ENCODE measurements at places on chromosomes 5 and 9. TPM values are rescaled to one million over a fixed set of nuclear protein-coding genes. Genes with fewer than 3 reads are reported as not detected.
A peak's percentile ranks its signal among the peaks of the same experiment; 100 is the strongest.

DNA sequence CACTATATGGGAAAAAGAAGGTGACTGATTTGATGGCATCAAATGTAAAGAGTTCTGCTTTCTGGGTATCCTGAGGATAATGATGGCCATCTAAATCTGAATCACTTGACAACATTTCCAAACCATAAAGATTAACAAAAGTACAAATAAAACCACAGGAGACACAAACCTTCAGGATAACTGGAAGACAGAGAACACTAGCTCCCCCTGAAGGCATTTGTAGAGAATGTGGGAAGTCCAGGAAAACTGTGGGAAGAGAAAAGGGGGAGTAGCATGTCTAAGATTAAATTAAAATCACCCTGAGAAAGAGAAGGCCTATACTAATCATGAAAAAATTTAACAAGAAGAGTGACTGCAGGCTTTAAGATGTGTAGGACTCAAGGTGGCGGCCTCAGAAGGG, 116.2 kb downstream of the PRELID2 start:
- DNase-seq, result peak; percentile 15

- no peak for DNase-seq
Observed at GRCh38 chr5:18702821-18703220, 1068.6 kb downstream of the TAF11L14 start.

The RIOK2 gene
- 28.6 TPM for total RNA-seq

The TMEFF1 gene
- 1.7 TPM for total RNA-seq

The SIMC1 gene
- 31.8 TPM for total RNA-seq

GRCh38 chr9:100084128-100084453, 14.7 kb downstream of the ERP44 start:
- DNase-seq, result no peak
